ENCODE measurements at places on chromosomes 12 and 14.

DNA sequence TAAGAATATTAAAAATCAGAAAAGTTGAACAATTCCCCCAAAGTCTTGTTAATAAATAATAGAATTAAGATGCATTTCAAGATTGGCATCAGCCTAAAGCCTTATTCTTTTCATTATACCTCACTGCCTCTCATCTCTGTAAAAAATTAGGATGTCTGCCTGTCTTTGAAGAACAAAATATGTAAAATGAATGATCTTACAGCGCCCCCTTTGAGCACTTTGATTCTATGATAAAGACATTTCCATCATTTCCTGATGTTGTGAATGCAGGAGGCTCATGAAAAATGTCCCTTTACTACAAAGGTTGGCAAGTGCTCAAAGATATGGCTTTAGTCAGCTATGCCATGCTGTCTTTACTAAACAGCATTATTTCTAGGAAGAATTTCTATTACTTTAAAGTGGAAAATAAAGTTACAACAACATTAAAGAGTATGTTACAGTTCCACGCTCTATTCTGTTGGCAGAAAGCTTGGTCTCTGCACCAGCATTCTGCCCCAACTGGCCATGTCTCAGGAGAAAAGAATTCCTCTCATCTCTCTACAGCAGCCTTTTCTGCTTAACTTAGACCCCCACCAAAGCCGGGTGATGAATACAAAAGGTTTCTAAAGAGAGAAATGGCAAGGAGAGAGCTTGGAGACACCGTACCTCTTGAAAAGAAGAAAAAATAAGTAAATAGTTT, 95.1 kb downstream of the LLPH start:
- DNase-seq: no peak

- no peak for DNase-seq
These were observed 128.6 kb downstream of the CRADD start for GRCh38 chr12:93805736-93806141.

DNA sequence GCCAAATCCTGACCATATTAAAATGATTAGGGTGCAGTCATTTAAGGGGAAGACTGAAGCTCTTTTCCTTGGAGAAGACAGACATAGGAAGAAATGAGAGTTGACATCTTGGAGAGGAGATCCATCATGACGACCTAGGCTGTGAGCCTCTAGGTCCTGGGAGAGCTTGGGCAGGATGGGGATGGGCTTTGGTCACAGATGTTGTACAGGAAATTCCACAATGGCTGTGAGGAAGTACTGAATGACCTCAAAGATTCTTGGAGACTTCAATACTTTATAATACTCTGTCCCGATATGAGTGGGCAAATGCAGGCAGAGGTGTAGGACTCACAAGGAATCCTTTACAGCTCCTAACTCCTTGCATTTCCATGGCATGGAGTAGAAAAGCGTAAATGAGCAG, 204.9 kb upstream of the FRMD6 start:
- no peak for DNase-seq

- DNase-seq: no peak
These were observed 24.8 kb downstream of the EPYC start for GRCh38 chr12:90979951-90980350.

DNA sequence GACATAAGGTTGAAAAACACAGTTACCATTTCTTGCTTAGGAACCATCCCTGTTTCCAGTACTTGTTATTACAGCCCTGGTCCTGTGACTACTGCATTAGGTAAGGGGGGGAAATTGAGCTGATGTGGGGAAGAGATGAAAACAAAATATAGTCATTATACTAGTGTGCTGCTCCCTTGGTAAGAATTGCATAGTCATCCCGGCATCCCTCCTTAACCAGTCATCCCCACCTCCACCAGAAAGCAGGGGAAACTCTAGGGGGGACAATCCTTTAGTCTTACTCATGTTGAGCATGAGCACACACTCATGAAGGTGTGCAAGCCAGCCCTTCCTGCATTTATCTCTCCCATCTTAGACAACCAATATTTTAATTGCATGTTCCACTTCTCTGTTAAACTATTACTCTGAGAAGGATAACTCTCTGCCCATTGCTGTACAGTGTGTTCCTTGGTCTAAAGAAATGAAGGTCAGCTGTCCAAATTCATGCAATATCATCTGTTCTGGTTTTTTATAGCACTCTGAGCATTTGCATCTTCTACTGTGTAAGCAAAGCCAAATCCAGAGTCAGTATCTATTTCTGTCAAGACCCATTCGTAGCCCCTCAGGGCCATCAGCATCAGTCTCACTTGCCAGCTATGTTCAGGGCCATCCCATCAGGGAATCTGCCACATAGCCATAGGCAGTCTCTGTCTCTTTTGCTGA, 46.8 kb downstream of the TMEM30B start:
- no peak for DNase-seq

DNA sequence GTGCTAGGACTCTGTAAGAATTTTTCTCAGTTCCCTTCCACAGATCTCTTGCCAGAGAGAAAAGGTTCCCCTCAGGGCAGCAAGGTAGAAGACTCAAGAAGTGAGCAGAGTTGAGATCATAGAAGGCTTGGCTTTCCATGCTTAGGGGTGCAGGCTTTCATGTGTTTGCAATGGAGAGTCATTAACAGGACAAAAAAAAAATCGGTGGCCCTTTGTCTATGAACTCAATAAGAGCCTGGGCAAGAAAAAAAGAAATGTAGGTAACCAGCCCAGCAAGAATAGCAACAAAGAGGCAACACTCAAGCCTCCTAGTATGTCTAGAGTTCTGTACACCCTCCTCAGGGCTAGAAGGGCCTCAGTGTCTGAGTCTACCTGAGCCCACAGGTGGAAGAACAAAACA, 23.4 kb upstream of the LRP6 start:
- no peak for DNase-seq

- no peak for DNase-seq
These were observed 516.7 kb upstream of the TMEM132C start for GRCh38 chr12:127750076-127750840.

- no peak for DNase-seq
These were observed 54.6 kb downstream of the ETV6 start for GRCh38 chr12:11704089-11704488.

DNA sequence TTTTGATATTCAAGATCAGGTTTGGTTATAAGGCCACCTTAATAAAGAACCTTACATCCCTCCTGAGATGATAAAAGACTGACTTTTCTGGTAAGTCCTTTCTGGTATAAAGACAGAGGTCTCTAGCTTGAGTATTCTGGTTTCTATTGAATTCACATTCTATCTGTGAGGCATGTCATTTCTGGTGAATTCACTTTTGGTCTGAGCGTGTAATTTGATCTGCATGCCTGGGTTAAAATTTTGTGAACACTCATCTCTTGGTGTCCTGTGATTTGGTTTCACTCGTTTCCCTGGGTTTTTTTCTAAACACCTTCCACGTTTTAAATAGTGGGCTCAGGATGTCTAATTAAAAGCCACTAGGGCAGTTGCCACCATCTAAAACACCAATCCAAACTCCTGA, 12.2 kb downstream of the EIF5 start:
- DNase-seq: no peak

- no peak for DNase-seq
These were observed 37.7 kb upstream of the NR1H4 start for GRCh38 chr12:100435957-100436356.

DNA sequence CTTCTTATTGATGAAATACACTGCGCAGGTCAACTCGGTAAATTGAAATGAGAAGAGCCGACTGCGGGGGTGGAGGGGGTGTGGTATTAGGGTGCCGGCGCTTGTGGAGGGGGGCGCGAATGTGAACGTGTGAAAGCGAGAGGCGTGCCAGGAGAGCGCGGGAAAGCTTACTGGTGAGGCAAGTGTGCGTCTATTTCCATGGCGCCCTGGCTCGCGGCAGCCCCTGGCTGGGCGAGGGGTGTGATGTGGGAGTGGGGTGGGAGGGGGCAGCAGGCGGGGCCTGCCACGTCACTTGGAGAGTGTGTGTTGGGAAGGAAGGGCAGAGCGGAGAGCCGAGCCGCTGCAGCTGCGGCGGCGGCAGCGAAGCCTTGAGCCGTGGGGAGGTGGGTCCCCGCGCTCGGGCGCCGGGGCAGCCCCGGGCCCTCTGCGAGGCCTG, 88.8 kb downstream of the GALNT8 start:
- no peak for DNase-seq
